ENCODE measurements at places on chromosomes 3 and 15.

DNA sequence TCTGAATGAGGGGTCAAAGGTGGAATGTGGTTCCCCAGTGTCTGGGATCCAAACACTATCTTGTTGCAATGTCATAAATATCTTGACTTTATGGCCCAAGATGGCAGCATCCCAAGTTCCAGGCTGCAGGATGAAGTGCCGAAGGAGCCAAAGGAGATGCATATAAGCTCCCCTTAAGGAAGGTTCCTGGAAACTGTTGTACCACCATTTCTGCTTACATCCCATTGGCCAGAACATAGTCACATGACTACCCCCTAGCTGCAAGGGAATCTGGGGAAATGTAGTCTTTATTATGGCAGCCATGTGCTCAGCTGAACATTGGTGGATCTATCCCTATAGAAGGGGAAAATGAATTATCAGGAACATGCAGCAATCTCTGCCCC lies 54.3 kb downstream of the BDH1 start:
- no peak for DNase-seq

- no peak for DNase-seq
Measured at GRCh38 chr3:106299300-106300098, 430.7 kb upstream of the CBLB start.

DNA sequence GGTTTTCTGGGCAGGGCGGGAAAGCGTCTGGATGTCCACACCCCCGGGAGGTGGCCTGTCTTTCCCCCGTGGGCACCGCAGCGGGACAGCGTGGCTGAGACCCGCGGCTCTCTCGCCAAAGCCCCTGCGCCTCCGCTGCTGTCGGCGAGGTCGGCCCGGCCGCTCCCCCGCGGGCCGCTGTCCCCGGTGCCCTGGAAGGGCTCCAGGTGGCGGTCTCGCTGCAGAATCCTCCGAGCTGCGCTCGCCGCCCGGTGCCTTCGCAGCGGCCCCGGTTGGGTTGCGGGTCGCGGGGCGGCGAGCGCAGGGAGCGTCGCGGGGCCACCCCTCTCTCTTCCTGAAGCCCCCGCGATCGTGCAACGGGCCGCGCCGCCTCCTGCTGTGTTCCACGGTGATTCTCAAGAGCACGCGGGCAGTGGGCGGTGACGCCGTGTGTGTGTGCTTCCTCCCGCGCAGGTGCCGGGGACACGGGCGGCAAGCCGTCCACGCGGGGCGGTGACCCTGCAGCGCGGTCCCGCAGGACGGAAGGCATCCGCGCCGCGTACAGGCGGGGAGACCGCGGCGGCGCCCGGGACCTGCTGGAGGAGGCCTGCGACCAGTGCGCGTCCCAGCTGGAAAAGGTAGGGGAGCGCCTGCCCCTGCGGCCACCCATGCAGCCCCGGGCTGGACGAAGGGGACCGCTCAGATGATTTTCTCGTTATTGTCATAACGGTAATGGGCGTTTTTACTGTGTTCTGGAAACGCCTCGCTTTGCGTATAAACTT lies 54.4 kb downstream of the LRRK1 start:
- no peak for DNase-seq

- DNase-seq, result no peak
Measured at GRCh38 chr3:169493521-169494141, 169.9 kb downstream of the MECOM start.

GRCh38 chr3:13690636-13691035 lies 141.7 kb downstream of the FBLN2 start:
- no peak for DNase-seq

DNA sequence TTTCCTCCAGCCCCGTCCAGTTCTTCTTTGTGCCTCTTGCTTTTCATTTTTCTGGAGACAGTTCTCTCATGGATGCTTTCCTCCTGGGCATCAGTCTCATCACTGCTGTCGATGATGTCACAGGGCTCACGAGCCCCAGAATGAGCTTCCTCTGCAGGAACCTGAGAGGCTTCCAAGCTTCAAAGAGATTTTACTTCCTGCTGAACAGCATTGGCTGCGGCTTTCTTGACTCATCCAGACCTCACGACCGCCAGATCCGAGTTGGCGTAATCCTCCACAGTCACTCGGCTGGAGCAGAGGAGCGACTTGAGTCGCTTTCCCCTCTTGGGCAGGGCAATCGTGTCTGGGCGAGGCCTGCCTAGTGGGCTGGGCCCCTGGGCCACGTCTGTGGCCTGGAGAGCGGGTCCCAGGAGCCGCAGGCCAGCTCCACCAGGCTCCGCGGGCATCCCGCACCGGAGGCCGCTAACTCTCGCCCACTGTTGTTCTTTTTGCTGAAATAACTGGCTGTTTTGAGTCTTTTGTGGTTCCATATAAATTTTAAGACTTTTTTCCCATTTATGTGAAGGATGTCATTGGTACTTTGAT lies 20.8 kb upstream of the FAN1 start:
- DNase-seq, result peak; percentile 24

DNA sequence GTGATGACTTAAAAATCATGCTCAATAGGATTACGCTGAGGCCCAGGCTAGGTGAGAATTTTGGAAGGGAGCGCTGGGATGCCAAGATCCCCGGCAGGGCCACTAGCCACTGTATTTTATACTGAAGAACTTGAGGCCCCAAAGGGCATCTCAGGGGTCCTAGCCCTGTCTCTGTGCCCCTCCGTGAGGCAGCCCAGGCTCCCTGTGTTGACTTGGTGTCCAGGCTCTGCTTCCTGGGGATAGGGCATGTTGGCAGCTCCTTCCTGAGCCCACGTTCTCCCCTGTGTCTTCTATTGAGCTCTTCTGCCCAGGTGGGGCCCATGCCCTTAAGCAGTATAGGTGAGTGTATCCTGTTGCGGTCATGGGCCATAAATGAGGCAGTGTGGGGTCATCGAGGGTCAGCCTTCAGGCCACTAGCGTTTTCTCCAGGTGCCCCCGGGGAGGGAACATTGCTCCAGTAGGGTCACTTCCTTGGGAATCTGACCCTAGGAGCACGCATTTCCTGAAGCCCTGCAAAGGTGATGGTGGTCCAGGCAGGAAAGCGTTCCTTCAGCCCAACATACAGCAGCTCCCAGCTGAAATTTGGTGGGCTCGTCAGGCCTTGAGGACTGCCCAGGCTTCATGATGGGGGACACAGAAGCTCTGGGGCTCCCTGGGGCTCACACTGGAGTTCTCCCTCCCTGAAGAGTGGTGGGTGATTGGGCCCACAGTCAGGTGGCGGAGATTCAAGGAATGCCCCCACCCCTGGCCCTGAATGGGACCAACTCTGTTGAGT lies 189.4 kb downstream of the UBE3A start:
- DNase-seq, result no peak

- peak; percentile 26 for DNase-seq
Measured at GRCh38 chr3:52053307-52054304, 2.8 kb downstream of the DUSP7 start.

- no peak for DNase-seq
Measured at GRCh38 chr3:71786551-71786950, 1.6 kb upstream of the PROK2 start.

- DNase-seq, result no peak
Measured at GRCh38 chr3:4981294-4981664, 2.0 kb downstream of the BHLHE40 start.

DNA sequence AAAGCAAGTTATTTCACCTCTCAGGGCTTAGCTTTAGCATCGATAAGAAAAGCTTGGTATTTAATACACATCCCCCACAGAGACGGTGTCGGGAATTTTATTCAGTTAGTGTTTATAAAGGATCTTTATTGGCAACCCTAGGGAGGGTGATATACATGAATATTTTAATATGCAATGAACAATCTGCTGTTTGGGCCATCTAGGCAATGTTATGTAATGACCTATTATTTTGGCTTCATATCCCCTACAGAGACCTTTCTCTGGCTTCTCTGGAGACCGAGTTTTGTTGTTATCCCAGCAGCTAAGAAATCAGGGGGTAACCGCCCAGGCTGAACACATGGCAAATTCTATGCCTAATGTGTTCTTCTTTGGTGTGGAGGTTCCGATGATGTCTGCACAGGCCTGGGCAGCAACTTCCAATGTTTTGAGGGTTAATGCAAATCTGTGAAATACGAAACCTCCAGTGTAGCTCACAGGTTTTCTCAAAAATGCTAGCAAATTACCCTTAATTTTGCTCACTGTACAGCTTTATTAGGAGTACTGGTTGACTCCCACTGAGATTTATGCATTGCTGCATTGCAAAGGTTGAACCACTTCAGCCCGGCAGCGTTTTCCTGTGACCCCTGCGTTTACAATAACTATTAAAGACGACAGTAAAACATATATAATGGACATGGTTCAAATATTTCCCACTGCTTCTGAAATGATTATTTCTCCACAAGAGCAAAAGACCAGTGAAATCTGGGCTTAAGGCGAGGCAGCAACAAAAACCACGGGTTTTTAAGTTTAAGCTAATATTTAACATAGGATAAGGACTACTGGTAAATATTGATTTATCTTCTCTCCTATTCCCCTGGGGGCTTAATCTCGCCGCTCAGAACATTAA lies 298.3 kb upstream of the NR2E3 start:
- no peak for DNase-seq

GRCh38 chr15:86839502-86839901 lies 759.8 kb downstream of the AGBL1 start:
- DNase-seq, result no peak

DNA sequence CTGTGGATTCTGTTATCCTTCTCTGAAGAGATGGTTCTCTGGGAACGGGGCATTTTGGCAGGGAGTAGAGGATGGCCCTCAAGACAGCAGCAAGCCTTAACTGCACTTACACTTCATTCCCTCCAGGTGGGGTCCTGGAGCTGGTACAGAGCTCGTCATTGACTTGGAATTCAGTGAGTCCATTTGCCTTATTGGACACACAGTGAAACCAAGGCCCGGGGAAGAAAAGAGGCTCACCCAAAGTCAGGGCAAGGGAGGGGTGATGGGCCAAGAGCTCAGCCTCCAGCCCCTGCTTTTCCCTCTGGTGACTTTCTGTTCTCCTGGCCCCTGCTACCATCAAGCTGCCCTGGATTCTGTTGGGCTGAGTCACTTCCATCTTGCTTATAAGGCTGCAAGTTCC lies 125.6 kb downstream of the ETFA start:
- no peak for DNase-seq

- DNase-seq, result no peak
Measured at GRCh38 chr3:76400141-76400540, 614.8 kb upstream of the ZNF717 start.

DNA sequence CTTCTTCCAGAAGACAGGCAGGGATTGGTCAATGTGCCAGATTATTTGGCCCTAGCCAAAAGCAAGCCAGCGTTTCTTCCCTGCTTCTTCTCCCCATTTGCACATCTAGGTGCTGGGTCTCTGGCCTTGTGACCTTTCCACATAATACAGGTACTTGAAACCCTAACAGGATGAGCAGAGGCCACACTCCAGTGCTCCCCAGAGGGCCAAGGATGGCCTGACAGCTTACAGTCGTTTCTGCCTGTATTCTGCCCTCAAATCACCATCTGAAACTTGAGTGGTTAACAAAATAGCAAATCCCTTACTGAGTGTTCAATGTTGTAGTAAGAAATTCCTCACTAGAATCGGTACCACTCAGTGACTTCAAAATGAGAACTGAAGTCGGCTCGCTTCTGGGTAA lies 29.1 kb downstream of the MKRN2 start:
- DNase-seq, result no peak

GRCh38 chr3:48678056-48678455 lies 7.7 kb downstream of the NCKIPSD start:
- DNase-seq, result no peak

- DNase-seq, result no peak
Measured at GRCh38 chr3:98755601-98756000, 7.5 kb upstream of the ST3GAL6 start.

DNA sequence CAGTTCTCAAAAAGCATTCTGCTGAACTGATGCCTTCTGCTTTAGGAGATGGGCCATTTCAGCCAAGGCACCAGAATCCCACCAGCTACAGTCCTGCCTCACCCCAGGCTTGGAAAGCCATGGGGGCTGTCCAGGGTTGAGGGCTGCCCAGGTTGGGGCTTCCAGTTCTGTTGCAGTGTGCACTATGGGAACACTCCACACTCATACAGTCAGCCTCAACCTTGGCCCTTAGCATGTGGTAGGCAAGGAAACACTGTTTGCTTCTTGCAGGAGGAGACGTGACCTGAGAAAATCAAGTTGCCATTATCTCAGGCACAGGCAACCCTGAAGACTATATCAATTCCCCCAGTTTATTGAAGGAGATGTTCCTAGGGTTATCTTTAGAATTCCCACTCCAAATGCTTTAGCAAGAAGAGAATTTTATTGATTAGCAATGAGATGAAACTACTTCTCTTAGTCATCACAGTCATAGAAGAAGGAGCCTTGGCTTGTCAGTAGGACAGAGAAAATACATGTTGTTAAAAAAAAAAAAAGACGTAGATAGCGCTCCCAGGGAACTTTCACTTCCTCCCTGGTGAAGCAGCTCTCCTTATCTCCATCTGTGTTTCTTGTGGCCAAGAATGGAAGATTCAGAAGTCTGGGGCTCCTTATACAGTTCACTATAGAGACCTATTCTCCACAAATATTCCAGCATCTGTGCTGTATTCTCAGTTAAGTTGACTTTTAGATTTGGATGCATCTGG lies 38.3 kb upstream of the IL12A start:
- no peak for DNase-seq

- DNase-seq, result no peak
Measured at GRCh38 chr15:68126396-68126795, 72.3 kb downstream of the PIAS1 start.

GRCh38 chr15:100835636-100836035 lies 44.0 kb upstream of the ALDH1A3 start:
- no peak for DNase-seq

DNA sequence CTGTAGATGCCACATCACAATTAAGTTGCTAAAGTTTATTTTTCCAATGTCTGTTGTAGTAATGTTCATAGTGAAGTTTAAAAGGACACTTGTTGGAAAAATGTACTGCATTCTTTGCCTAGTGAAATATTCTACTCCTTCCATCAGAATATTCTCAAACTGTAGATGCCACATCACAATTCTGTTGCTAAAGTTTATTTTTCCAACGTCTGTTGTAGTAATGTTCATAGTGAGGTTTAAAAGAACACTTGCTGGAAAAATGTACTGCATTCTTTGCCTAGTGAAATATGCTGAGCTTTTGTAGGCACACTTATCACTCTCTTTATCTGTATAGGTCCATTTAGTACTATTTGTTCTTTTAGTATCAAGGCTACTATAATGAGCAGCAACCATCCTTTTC lies 836.1 kb downstream of the NAALADL2 start:
- no peak for DNase-seq

DNA sequence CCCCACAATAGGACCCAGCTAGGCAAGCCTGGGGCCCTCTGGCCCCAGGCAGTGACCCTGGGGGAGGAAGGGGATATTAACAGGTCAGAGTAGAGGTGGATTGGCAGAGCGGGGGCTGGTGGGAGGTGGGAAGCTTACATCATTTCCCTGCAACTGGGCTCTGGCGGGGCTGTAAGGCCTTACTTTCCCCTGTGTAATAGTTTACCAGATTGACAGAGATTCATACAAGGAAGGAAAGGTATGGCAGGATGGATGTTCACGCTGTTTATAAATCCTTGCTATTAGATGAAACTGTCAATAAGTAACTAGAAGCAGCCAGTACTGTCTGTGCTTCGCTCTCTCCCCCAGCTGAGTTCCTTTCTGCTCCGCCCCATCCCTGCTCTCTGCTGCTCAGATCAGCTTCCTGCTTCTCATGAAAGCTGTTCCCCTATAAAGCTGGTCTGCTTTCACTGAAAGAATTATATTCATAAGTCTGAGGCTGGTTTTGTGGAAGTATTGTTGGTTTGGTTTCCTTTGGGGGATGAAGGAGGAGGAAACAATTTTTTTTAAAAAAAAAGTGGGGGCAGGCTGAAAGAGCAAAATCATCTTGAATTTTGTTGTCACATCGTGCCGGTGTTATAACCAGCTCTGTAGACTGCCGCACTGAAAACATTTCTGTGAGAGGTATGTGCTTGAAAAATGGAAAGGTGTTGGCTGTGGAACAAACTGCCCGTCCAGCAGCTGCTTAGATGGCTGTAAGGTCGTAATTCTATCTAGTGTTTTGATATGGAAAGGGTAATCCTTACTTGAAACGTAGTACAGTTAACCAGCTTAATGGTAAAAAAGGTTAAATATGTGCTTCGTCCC lies 76.4 kb downstream of the BBX start:
- peak; percentile 23 for DNase-seq
